NCI-H1417 (cell line): ENCODE measurements at places on chromosomes 16 and 17.

GRCh38 chr16:31357324-31358109 lies 2.5 kb downstream of the ITGAX start:
- DNase-seq: no peak

DNA sequence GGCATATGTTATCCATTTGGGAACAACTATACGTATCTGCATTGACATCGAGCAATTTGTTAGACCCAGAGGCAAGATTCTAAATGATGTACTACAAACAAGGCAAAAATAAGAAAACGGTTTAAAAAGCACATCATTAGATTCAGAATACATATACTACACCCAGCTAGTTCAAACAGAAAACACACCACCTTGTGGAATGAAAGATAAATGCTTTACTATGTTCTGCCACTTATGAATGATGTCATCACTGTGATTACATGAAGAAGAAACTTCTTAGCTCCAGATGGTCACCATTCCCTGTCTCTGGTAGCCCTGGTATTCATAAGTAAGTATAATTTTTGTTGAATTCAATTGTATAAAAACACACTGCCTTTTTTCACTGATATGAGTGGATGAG lies 7.8 kb downstream of the NACA2 start:
- no peak for DNase-seq

DNA sequence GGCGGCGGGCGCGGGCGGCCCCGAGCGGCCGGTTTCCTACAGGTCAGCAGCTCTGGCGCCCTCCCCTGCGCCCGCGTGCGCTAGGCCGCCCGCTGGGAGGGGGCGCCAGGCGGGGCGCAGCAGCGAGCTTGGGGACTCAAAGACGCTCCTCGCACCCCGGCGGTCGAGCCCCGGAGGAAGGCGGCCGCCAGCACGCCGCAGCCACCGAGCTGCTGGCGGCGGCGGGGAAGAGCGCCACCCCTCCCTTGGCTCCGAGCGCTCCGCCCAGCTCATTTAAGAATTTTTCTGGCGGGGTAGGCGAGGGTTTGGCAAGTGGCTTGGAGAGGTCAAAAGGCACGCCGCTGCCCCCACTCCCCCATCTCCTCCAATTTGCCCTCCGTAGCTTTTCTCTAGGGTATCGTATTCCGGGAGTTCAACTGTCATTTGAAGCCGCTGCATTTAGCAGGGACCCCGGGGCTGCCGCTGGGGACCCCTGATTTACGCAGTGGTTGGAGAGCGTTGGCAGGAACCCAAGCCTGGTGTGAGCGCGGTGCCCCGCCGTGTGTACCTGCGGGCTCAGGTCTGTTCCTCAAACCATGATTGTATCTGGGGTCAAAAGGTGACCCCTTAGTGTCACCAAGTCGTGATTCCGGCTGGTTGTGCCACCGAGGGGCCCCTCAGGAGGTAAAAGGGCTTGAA lies 59.5 kb upstream of the GSE1 start:
- DNase-seq: peak; percentile 80

DNA sequence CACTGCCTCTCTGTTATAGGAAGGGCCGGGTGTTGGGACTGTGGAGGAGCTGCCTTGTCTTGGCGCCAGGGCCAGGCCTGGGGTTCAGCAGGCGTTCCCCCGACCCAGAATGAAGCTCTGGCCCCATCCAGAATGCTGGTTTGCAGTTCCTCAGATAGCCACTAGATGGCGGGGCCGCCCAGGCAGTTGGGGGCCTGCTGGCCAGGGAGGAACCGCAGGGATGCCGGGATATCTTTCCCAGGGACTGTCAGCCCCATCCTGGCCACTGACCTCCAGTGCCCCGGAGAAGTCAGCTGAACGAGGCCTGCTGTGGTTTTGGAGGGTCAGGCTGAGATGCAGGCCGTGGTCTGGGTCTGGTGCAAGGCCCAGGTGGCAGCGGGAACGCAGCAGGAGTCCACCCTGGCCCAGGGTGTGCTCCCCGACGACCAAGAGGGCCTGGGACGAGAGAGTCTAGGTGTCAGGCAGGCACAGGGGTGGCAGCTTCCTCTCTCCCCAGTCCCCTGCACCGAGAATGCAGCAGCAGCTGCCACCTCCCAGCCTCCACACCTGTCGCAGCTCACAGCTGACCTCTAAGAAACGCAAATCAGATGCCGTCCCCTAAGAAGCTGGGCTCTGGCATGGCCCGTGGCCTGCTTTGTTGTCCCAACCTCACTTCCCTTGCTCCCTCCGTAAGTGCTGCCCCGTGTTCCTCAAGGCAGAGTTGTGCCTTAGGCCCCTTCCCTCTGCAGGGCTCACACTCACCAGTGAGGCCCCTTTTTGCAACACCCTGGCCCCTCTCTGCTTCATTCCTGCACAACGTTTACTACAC lies 51.2 kb downstream of the RMI2 start:
- peak; percentile 51 for DNase-seq

GRCh38 chr16:54944002-54944401 lies 13.3 kb downstream of the IRX5 start:
- no peak for DNase-seq

DNA sequence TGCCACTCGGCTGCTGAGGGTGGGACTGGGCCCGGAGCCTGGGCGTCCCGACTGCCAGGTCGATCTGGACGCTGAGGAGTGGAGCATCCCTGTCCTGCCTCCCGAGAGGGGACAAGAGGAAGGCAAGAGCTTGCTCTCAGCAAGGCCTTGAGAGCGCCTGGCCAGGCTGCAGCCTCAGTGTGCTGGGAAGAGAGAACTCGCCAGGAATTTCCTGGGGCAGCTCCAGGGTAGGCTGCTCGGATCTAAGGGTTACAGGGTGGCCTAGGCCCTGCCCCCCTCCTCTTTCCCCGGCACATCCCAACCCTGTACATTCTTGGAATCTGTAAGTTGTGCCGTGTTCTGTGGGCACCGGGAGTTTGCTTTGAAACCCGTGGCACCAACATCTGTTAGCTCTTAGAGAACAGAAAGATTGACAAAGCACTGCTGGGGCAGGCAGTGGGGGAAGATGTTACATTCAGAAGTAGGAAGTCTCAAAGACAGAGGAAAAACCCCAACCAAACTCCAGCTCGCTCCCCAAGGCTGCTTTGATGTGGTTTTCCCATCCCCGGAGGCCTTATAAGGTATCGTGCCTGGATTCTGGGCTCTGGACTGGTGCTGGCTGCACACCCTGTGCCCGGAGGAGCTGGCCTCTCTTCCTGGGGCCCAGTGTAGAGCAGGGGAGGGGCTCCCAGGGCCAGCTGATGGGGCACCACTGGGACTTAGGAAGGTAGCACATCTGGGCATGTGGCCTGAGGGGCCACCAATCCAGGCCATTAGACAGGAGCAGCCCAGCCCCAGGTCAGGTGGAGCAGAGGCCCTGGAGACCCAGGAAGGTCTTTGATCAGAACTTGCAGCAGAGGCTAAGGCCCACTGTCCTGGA lies 55.2 kb downstream of the NKD1 start:
- no peak for DNase-seq

- no peak for DNase-seq
Observed at GRCh38 chr17:56314026-56314425, 160.8 kb downstream of the ANKFN1 start.

DNA sequence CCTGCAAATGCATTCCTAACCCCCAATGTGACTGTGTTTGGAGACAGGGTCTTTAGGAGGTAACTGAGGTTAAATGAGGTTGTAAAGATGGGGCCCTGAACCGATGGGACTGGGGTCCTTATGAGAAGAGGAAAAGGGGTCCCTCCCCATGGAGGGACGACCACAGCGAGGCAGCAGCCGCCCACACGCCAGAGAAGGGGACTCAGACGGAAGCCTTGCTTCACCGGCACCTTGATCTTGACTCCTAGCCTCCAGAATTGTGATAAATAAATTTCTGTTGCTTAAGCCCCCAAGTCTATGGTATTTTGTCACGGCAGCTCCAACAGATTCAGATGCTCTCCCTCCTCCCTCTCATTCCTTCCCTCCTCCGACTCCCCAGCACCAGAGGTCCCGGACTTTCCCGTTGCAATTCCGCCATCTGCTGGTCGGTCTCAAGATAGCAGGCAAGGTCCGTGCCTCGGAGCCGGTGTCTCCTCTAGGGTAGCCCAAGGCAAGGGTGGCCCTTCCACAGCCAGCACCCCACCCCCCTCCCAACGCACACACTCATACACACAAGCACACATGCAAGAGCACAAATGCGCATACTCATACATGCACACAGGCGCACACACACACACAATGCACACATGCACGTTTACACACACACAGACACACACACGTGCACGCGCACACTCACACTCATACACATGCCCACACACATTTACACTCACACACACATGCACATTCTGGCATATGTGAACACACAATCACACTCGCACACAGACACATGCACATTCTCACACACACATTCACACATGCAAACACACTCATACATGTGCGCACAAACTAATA lies 23.1 kb upstream of the C16orf78 start:
- DNase-seq: peak; percentile 20

- DNase-seq: no peak
Observed at GRCh38 chr17:5913032-5913531, 157.1 kb upstream of the WSCD1 start.

DNA sequence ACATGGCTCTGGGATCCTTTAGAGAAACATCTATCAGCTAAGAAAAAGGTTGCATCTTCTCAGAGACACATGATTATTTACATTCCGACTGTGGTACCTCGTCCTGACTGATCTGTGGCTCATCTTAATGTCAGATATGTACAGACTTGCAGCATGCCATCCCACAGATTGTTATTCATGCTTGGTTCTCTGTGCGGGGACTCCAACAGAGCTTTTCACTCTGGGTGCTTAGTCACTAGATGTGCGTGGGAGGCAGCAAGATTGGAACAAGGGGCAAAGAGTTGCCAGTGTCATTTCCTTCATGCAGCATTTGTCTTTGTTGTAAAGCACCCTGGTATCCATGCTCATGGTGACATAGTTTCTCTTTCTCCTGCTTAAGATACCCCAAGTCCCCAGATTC lies 179.1 kb upstream of the CACNG5 start:
- no peak for DNase-seq

GRCh38 chr17:13140750-13141149 lies 122.9 kb upstream of the ELAC2 start:
- DNase-seq: no peak

GRCh38 chr16:62177351-62178203 lies 141.3 kb upstream of the CDH8 start:
- peak; percentile 23 for DNase-seq

- no peak for DNase-seq
Observed at GRCh38 chr16:24140730-24141129, 115.4 kb upstream of the CACNG3 start.

DNA sequence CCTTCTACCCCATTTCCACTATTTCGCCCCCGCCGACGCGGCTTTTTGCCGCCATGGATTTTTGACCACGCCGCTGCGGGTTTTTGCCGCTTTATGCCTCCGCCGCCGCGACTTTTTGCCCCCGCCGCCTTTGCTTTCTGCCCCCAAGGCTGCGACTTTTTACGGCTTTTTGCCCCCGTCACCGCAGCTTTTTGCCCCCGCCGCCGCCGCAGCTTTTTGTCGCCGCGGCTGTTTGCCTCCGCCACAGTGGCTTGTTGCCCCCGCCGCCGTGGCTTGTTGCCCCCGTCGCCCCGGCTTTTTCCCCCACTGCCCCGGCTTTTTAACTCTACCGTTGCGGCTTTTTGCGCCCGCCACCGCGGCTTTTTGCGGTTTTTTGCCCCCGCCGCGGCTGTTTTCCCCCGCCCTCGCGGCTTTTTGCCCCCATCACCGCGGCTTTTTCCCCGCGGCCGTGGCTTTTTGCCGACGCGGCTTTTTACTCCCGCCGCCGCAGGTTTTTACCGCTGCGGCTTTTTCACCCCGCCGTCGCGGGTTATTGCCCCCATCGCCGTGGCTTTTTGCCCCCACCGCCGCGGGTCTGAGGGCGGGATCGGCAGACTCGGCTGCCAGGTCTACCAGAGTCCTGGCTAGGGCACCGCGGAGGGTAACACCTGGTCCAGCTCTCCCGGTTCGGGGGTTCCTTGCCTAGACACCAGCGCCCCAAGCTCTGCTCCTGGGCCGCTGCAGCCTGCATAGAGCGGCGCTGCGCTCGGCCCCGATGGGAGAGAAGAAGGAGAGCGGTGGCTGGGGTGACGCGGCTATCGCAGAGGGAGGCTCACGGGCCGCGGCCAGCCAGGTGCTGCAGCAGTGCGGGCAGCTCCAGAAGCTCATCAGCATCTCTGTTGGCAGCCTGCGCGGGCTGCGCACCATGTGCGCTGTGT lies 562.7 kb upstream of the WSB1 start:
- no peak for DNase-seq
